ENCODE measurements at places on chromosomes 16 and 17.
A peak's percentile ranks its signal among the peaks of the same experiment; 100 is the strongest.

DNA sequence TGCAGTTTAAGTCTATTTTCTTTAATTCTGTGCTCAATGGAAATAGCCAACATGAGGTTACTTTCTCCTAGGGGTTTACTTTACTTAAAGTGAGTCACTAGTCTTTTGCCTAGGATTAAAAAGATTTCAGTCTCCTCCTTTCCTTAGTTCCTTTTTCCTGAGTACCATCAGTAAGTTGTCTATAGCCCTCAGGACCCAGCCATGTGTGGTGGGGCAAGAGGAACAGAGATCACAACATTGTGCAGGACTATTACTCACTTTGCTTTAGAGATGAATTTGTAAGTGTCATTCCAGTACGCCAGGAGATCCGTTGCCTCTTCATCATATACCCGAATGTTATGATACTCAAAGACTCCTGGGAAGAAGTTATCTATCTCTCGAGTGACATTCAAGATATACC, 27.7 kb upstream of the CORO6 start:
- DNase-seq, result no peak

DNA sequence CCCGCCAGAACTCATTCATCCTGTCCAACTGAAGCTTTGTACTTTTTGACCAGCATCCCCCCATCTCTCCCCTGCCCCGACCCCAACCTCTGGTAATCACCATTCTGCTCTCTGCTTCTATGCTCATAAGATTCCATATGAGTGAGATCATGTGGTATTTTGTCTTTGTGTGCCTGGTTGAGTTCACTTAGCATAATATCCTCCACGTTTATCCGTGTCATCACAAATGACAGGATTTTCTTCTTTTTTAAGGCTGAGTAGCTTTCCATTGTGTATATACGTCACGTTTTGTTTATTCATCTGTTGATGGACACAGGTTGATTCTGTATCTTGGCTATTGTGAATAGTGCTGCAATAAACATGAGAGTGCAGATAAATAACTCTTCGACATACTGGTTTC, 278.9 kb downstream of the SNX29 start:
- DNase-seq, result no peak

DNA sequence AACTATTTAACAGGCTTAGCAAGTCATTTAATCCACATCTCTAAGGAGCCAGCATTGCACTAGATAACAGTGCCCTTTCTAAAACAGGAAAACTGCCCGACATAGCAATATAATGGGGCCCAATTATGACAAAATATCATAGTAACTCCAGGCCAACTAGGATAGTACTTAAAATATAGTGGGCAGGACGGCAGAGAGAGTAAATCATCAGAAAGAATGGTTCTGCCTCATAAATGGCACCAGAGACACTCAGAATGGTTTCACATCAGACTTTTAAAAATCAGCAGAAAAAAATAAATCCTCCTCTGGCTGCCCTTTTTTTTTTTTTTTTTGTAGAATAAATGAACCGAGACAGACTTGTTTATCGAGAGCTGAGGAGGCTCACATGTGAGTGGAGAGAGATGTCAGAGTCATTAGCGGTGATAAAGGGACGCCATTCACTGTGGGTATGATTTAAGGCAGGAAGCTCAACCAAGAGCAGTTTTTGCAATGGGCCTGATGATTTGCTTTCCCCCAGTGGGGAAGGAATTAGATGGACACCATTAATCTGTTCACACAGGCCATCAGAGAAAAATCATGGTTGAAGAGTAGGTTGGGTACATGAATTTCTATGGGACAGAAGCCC, 62.6 kb downstream of the CPPED1 start:
- no peak for DNase-seq

DNA sequence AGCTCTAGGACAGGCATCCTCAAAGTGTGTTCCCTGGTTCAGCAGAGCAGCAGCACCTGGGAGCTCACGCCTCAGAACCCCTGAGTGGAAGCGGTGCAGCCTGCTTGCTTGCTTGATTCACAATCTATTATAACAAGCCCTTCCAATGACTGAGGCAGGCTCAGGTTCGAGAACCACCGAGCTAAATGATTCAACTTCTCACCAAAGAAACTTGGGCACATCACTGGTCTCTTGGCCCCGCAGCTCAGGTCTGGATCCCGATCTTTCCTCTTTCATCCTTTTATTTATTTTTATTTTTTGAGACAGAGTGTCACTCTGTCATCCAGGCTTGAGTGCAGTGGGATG, 24.5 kb downstream of the CLUH start:
- DNase-seq, result no peak

GRCh38 chr16:56269281-56269680, 78.0 kb downstream of the GNAO1 start:
- no peak for DNase-seq

GRCh38 chr16:49158029-49158642, 123.5 kb downstream of the CBLN1 start:
- DNase-seq, result no peak

DNA sequence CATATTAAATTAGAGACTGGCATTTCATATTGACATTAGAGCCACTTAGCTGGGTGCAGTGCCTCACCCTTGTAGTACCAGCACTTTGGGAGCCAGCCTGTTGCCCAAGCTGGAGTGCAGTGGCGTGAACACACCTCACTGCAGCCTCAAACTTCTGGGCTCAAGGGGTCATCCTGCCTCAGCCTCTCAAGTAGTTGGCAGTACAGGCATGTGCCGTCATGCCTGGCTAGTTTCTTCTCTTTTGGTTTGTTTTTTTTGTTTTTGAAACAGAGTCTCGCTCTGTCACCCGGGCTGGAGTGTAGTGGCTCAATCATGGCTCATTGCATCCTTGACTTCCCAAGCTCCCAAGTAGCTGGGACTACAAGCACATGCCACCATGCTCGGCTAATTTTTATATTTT, 8.7 kb downstream of the PPM1E start:
- no peak for DNase-seq

GRCh38 chr17:81867170-81867990, 3.8 kb downstream of the ARHGDIA start:
- DNase-seq, result peak; percentile 66

GRCh38 chr16:2053211-2053610, 5.4 kb downstream of the TSC2 start:
- no peak for DNase-seq

GRCh38 chr16:62549875-62550274, 513.6 kb upstream of the CDH8 start:
- DNase-seq, result no peak

- no peak for DNase-seq
These were observed 5.5 kb downstream of the SPNS2 start for GRCh38 chr17:4504188-4504587.

DNA sequence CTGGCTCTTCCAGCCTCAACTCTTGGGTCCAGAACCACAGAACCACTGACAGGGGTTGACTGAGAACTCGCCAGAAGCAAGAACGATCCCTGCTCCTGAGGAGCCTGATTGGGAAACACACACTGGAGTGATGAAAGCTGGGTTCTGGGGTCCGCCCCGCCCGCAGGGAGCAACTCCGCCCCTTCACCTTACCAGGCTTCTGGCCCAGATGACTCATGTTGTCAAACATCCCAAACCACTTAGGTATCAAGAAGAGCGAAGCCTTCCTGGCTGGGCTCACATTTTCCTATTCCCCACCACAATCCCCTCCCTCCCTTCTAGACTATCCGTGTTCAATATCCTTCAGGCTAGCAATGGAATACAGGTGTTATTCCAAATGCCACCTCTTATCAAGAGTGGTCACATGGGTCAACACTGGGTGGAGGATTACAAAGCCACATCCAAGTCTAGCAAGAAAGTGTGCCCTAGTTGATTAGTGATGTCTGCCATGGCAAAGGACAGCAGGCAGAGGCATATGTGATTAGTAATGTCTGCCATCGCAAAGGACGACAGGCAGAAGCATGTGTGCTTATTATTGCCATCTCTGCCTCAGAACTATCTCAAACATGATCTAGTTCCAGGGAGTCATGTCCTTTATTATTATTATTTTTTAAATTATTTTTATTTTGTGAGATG, 70.5 kb downstream of the TIMM22 start:
- no peak for DNase-seq

DNA sequence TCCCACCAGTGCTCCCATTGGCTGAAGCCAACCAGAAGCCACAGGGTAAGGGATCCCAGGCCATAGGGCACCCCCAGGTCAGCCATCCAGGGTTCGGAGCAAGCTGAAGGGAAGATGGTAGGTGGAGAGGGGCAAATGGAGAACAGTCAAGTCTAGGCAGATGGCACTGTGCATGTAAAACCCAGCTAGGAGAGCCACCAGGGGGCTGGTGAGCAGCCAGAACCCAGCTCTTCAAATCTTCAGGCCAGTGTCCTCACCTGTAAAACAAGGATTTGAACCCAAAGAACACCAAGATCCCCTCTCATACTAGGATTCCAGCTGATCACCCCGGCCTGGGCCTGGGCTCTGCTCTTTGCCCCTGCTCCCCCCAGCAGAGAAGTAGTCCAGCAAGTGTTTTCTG, 43.5 kb downstream of the GINS3 start:
- no peak for DNase-seq

- DNase-seq, result no peak
These were observed 27.6 kb downstream of the ITGB3 start for GRCh38 chr17:47281216-47281615.

DNA sequence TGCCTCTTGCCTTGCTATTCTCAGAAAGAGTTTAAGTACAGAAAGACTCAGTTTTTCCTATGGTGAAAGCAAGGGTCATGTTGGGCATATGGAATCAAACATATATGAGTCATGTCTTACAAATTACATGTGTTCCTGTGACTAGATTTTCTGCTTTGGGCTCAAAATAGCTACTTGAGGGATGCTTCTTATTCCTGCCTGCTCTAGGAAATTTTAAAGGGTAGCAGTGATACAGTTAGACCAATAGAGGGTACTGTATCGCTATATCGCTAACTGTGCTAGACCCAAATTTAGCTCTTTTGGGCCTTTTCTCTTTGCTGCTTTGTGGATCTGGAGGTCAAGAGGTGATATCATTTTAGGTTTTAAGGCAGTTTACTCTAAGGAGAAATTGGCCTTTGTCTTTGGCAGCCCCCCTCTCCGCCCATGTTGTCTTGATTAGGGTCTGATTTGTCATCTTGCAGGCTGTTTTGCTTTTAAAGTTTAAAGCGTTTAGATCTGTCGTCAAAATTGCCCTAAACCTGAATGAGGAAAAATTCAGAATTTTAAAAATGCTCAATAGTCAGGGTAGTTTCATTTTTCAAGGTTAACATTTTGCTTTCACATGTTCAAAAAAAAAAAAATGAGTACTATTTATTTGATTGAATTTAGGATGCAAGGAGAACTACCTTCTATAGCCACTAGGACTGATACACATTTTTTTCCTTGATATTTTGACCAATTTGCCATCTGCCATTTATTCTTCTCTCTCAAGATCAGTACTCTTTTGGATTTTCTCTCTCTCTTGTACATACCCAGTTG, 8.8 kb downstream of the NFATC3 start:
- DNase-seq, result peak; percentile 80

DNA sequence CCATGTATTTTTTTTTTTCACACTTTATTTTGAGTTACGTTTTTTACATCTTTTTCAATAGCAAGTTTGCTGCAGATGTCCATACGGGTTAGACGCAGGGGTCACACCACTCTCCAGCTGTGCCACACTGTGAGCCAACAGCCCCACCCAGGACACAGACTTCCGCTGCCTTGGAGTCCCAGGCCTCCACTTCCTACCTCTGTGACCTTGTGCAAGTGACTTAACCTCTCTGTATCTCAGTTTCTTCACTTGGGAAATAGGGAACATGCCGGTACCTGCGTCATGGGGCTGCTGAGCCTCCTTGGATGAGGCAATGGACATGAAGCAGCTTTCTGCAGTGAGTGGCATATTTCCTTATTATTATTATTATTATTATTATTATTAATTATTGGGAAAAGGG, 3.3 kb upstream of the PITPNA start:
- DNase-seq, result no peak

DNA sequence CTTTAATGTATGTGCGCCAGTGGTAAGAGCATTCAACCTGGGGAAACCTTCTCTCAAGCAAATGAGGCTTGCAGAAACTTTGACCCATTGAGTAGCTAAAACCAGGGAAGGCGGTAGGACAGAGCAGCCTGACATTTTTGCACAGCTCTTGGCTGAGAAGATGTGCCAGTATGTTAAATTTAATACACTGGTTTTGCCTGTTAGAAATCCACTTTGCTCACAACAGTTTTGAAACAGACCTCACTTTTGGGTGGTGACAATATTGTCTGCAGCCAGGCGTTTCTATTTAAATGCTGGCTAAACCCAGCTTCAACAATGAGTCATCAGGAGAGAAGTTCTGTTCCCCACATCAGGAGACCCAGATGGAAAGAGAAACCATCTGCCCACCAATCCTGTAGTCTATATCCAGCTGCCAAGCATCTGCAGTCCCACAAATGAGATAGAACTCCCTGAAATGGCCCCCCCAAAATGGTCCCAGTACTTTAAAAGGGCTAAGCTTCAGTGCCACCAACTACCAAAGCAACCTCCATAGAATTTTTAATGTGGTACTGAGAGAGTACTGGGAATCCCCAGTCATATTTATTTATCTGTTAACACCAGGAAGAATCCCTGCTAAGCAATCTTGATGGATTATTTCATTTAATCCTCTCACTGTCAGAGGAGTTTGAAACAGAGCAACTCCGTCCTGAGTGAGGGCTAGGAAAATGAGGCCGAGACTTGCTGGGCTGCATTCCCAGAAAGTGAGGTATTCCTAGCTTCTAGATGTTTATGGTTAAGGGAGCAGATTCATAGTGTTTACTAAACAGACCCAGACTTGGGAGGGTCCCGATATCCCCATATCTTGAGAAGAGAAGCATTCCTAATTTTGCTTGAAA, 29.0 kb upstream of the CLEC3A start:
- no peak for DNase-seq

DNA sequence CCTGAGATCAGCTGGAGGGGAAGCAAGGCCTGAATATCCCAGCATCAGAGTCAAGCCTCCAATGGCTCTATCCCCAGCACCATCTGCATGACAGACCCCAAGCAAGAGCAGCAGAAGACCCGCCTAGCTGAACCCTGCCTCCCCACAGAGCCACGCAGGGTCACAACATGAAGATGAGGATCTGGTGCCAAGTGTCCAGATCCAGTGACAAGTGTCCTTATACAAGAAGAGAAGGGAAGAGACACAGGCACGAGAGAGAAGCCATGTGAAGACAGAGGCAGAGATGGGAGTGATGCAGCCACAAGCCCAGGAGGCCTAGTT, 28.9 kb downstream of the TNFRSF13B start:
- no peak for DNase-seq

DNA sequence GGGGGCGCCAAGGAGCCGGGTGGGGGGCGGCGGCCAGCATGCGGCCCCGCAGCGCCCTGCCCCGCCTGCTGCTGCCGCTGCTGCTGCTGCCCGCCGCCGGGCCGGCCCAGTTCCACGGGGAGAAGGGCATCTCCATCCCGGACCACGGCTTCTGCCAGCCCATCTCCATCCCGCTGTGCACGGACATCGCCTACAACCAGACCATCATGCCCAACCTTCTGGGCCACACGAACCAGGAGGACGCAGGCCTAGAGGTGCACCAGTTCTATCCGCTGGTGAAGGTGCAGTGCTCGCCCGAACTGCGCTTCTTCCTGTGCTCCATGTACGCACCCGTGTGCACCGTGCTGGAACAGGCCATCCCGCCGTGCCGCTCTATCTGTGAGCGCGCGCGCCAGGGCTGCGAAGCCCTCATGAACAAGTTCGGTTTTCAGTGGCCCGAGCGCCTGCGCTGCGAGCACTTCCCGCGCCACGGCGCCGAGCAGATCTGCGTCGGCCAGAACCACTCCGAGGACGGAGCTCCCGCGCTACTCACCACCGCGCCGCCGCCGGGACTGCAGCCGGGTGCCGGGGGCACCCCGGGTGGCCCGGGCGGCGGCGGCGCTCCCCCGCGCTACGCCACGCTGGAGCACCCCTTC, 484 bp downstream of the FZD2 start:
- peak; percentile 67 for DNase-seq

- DNase-seq, result no peak
These were observed 56.0 kb downstream of the SHISA6 start for GRCh38 chr17:11296994-11297393.

- no peak for DNase-seq
These were observed 45.2 kb downstream of the ST3GAL2 start for GRCh38 chr16:70393662-70394061.
